ENCODE measurements at places on chromosomes 7 and 10. TPM values are rescaled to one million over a fixed set of nuclear protein-coding genes. Genes with fewer than 3 reads are reported as not detected.

The PRTFDC1 gene
- 18.6 TPM for total RNA-seq

The ZNF239 gene
- total RNA-seq: 3.6 TPM

The RBP3 gene
- not detected for total RNA-seq

The MINDY4 gene
- 4.2 TPM for total RNA-seq

The RAPGEF5 gene
- total RNA-seq: 1.8 TPM

The PILRA gene
- 4.4 TPM for total RNA-seq

The ZPBP gene
- not detected for total RNA-seq

The PWWP2B gene
- total RNA-seq: 7.4 TPM

The RAMP3 gene
- total RNA-seq: not detected

The FAM180A gene
- 3.6 TPM for total RNA-seq

The CHAT gene
- not detected for total RNA-seq

The BTBD16 gene
- not detected for total RNA-seq

The WEE2 gene
- total RNA-seq: not detected

The ARHGEF35 gene
- total RNA-seq: 1.2 TPM

The RHOBTB1 gene
- 13.3 TPM for total RNA-seq

The INMT gene
- total RNA-seq: 1.7 TPM

The DRGX gene
- not detected for total RNA-seq

The ASNS gene
- 151 TPM for total RNA-seq

The TLL2 gene
- 0.26 TPM for total RNA-seq

The PLAC9 gene
- 13.4 TPM for total RNA-seq

The FGFR2 gene
- 0.52 TPM for total RNA-seq

The PIK3AP1 gene
- total RNA-seq: 0.78 TPM

The GPR22 gene
- total RNA-seq: not detected

The TCERG1L gene
- not detected for total RNA-seq

The CNPY1 gene
- not detected for total RNA-seq

The MACC1 gene
- total RNA-seq: 0.24 TPM
